Astrocyte of the hippocampus (primary cell): ENCODE measurements at places on chromosomes 16 and 17.

DNA sequence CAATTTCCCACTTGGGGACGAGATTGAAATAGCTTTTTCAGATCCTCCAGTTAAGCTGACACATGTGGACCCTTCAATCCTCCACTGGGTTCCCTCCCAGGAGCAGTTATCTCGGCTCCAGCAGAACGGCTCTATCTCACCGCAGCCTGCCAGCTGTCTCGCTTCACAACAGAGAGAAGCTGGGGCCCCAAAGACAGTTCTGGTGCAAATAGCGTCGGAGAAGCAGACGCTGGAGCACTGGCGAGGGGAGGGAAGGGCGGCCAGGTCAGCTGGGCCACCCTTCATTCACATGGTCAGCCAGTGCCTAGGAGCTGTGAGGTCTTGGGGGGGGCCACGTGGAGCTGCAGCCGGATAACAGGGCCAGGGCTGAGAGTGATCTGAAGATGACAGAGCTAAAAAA lies 141.3 kb upstream of the SDK2 start:
- DNase-seq, result no peak

DNA sequence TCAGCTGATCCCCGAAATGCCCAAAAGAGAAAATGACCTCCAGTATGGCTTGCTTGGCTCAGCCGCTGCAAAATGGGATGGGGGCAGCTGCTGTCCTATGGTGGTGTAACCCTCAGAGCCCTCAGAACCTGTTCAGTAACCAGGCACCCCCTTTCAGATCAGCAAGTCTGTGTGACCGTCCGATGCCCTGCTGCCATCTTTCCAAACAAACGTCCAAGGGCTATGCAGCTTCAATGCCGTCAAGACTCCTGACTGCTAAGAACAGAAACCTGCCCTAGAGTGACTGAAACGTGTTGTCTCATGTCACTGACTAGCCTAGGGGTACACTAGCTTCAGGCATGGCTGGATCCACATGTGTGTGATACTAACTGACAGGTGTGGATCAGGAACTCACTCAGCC lies 70.4 kb downstream of the GNAO1 start:
- no peak for DNase-seq

GRCh38 chr16:23424292-23424958 lies 28.6 kb downstream of the COG7 start:
- peak; percentile 43 for DNase-seq

DNA sequence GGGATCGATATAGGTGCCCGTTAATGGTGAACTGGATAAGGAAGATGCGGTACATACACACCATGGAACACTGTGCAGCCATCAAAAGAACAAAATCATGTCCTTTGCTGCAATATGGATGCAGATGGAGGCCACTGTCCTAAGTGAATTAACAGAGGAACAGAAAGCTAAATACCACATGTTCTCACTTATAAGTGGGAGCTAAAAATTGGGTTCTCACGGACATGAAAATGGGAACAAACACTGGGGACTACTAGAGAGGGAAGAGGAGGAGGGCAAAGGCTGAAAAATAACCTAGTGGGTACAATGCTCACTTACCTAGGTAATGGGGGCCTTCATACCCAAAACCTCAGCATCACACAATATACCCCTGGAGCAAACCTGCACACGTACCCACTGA lies 302.6 kb downstream of the XYLT1 start:
- no peak for DNase-seq

DNA sequence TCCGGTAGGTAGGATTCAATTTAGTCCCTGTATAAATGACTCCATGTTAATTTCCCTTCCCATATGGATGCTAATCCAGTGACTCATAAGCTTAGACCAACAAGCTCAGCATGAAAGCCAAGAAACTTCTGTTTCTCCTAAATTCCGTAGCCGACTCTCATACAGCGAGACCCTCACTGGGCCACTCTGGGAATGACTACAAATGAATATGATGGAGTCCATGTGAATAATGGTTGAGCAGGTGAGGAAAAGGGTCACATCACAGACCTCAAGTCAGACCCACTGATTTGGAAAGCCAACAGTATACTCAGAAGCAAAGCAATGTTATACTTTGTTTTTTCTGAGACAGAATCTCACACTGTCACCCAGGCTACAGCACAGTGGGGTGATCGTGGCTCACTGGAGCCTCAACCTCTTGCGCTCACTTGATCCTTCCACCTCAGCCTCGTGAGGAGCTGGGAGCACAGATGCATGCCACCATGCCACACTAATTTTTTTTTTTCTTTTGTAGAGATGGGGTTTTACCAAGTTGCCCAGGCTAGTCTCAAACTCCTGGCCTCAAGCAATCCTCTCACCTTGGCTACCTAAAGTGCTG lies 14.6 kb downstream of the RSL1D1 start:
- DNase-seq, result peak; percentile 92

DNA sequence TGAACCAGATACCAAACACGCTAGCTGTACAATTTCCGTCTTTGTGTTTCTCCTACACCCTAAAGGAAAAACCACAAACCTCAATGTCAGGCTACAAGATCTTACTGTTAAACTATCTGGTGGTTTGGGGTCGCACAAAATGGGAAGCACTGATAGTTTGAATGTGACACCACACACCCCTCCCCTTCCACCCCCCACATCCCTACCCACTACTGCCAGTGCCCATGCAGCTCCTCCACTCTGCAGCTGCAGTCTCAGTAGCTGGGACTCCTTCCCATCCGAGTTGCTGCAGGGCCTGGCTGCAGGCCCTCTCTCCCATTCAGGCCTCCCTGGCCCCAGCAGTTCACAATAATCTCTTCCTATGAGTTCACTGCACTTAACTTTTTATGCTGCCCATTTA lies 18.4 kb downstream of the TRAP1 start:
- DNase-seq, result no peak

GRCh38 chr17:16081507-16082087 lies 82.0 kb downstream of the TTC19 start:
- DNase-seq, result no peak

GRCh38 chr17:48568499-48569239 lies 9.5 kb downstream of the HOXB4 start:
- DNase-seq, result no peak

DNA sequence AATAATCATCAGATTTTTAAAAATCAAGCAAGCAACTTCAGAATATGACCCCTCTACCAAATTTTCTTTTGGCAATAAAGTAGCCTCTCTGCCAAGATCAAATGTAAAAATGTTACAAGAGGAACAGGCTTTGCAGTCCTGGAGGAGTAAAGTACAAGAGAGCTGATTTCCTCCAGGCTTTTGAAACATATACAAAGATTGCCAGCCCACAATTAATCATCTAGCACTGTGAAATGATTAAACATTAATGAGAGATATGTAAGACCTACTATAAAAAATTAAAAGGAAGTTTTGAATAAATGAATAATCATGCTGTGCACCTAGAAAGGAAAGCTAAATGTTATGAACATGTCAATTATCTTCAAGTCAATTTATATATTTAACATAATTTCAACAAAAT lies 26.3 kb downstream of the TXNDC11 start:
- DNase-seq, result no peak

GRCh38 chr17:9238340-9239245 lies 217.3 kb downstream of the NTN1 start:
- no peak for DNase-seq

GRCh38 chr17:28071891-28072606 lies 29.6 kb downstream of the NLK start:
- peak; percentile 19 for DNase-seq

- DNase-seq, result no peak
Observed at GRCh38 chr17:69331756-69332155, 4.8 kb upstream of the ABCA5 start.

- peak; percentile 96 for DNase-seq
Observed at GRCh38 chr16:54930005-54930868, at the start of gene IRX5. Gene IRX5 (plus strand): TSS chr16:54930865. CDS start chr16:54931199, 334 bp downstream.

GRCh38 chr16:78137782-78138616 lies 38.5 kb downstream of the WWOX start:
- DNase-seq, result no peak

- DNase-seq, result no peak
Observed at GRCh38 chr17:62162898-62163297, 97.8 kb upstream of the MED13 start.

DNA sequence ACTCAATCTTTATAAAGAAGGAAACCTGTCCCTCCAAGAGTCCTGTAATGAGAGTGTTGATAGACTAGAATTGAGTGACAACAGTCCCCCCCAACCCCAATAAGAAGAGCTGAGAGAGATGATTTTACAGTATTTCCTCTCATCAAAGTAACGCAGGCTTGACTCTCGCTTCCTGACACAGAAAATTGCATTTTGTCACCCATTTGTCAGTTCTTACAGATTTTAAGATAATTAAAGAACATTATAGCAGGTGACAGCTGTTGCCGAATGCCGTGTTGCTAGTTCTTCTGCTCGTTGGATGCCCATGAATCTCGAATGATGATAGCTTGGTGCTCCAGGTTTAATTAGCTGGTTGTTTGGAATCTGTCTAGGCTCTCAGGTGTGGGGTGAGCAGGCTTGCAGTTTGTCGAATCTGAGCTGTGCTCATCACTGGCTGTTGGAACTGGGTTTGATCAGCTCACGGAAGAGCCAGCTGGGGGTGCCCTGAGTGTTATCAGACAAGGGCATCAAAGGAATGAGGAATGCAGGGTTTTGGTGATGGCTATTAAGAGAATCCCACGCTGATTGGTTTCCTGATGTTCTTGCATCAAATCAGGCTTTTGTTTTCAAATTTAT lies 84.8 kb upstream of the CPHXL start:
- no peak for DNase-seq

- peak; percentile 23 for DNase-seq
Observed at GRCh38 chr17:68733241-68734176, 132.3 kb upstream of the FAM20A start.

GRCh38 chr17:82106688-82107305 lies 8.8 kb upstream of the FASN start:
- DNase-seq, result no peak

DNA sequence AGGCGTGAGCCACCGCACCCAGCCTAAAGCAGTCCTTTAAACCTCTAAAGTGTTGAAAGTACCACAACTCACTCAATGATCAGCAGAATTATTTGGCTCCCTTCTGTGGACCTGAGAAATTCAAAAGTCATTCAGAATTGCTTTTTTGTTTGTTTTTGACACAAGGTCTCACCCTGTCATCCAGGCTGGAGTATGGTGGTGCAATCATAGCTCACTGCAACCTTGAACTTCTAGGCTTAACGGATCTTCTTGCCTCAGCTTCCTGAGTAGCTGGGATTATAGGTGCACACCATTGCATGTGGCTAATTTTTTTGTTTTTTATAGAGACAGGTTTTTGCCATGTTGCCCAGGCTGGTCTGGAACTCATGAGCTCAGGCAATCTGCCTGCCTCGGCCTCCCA lies 44.3 kb downstream of the TRAF4 start:
- no peak for DNase-seq
